Stimulated activated CD4-positive, alpha-beta T cell treated with anti-CD3 and anti-CD28 coated beads, Interleukin-1b, Interleukin-23, amount 100 ng/mL, for 4 hours (primary cell): ENCODE measurements at places on chromosomes 6 and 20.

GRCh38 chr20:12970372-12970821 lies 38.4 kb upstream of the SPTLC3 start:
- no peak for DNase-seq

- no peak for DNase-seq
Measured at GRCh38 chr6:119470893-119471542, 121.5 kb upstream of the MAN1A1 start.

DNA sequence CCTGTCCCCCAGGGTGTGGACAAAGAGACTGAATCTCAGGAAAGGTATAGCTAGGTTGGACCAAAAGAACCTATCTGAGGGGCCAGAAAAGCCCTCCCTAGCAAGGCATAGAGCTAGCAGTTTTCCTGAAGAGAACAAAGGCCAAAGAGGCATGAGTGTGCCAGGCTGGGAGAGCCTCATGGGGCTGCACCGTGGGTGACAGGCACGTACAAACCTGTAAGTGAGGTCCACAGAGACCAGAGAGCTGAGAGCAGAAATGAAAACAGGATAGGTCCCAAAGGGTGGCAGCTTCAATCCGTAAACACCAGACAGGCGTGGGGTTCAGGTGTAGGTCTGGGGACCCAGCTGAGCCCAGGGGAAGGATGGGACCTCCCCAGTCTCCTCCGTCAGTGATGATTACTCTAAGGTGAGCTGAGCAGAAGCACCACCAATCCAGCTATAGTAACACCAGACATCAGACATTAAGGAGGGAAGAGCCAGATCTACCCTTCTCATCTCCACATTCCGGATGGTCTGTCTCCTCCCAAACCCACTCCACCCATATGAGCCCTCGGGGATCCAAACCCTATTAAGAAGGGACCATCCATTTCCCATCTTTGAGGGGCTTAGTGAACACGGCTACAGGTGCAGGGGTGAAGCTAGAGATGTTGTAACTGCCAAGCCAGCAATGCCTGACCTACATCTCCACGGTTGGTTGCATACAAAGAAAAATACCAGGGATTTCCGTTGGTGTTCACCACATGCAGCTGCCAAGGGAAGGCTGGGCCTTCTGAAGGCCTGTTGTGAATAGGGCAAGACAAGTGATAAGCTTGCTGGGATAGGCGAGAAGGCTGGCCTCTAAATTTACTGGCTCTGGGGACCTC lies 38.3 kb downstream of the BCL2L1 start:
- no peak for DNase-seq

DNA sequence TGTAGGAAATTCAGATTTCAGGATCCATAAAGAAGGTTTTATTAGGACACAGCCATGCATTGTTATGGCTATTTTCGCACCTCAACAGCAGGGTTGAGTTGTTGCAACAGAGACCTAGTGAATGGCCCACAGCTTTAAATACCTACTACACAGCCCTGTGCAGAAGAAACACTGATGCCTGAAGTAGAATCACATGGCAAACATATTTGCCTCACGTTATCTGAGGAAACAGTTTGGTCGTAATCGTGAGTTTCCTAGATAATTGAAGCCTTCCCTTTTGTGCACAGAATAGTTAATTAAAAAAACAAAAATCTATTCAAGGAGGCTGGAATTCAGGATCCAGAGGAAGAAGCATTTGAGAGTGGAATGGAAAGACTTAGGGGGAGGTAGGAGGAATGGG lies 55.1 kb downstream of the GCNT2 start:
- no peak for DNase-seq

DNA sequence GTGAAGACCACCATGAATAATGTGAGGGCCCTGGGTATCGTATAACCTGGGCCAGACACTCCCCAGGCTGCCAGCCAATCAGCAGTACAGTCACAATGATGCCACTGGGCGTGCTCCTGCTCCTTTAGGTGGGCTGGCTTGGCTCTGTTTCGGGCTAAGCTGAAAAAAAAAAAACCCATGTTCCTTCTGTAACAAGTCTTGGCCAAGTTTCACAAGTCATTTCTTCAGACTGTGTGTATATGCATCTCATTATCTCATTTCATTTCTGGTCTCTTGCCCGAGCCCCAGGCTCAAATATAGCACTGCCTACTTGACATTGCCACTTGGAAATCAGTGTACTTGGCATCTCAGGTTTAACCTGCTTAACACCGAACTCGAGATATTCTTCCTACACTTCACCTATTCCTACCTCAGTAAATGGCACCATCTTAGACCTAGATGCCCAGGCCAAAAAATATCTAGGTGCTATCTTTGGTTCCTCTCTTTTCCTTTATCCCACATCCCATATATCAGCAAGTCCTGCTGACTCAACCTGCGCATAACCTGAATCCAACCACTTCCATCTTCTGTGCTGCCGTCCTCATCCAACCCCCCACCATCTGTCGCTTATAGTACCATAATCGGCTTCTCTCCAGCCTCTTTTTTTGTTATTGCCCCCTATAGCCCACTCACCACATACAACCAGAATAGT lies 1.8 kb downstream of the UQCC2 start:
- DNase-seq, result no peak

DNA sequence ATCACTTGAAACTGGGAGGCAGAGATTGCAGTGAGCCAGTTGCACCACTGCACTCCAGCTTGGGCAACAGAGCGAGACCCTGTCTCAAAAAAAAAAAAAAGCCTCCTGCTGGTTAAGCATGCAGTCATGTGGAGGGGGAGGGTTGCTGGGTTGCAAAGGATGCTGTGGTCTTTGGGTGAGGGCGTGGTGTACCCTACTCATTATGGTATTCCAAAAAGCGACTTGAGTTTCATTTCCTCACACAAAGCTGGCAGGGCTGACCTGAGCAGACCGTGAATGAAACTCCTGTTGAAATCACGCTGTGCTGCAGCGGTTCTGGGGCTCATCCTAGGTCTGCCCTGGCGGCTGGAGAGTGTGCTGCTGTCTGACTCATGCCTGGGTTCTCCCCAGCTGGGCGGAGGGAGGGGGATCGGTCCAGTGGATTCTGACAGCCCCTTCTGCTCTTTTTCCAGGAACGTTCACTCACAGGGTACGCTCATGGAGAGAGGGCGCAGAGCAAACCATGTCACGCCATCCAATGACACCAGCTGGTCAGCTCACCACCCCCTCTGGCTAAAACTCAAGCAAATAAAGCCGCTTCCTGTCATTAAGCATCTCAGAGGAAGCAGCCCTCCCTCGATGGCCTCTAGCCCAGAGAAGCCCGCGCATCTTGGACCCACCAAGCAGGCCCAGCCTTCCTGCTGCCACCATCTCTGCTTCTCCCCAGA lies 166.2 kb downstream of the SCML4 start:
- no peak for DNase-seq
